ENCODE measurements at places on chromosomes 3 and 15. TPM values are rescaled to one million over a fixed set of nuclear protein-coding genes. Genes with fewer than 3 reads are reported as not detected.

Gene GABRG3
- not detected for total RNA-seq

Gene NANOGP8
- not detected for total RNA-seq

Gene C3orf22
- total RNA-seq, result not detected

Gene A4GNT
- total RNA-seq, result not detected

Gene RTF1
- total RNA-seq, result 32.7 TPM

Gene GABRB3
- total RNA-seq, result 5.5 TPM

Gene FGF12
- 0.56 TPM for total RNA-seq

Gene PEX11A
- total RNA-seq, result 28.1 TPM

Gene KLHL40
- total RNA-seq, result not detected

Gene C3orf20
- not detected for total RNA-seq

Gene SCAANT1
- not detected for total RNA-seq

Gene POPDC2
- total RNA-seq, result 13.9 TPM

Gene TM4SF4
- total RNA-seq, result not detected
